ENCODE measurements at places on chromosomes 6 and 20.

- no peak for DNase-seq
Observed at GRCh38 chr20:34324541-34324940, 21.4 kb upstream of the AHCY start.

- DNase-seq = no peak
Observed at GRCh38 chr20:48406498-48406897, 421.3 kb downstream of the PREX1 start.

- DNase-seq = no peak
Observed at GRCh38 chr6:22784601-22785410, 215.4 kb downstream of the HDGFL1 start.

DNA sequence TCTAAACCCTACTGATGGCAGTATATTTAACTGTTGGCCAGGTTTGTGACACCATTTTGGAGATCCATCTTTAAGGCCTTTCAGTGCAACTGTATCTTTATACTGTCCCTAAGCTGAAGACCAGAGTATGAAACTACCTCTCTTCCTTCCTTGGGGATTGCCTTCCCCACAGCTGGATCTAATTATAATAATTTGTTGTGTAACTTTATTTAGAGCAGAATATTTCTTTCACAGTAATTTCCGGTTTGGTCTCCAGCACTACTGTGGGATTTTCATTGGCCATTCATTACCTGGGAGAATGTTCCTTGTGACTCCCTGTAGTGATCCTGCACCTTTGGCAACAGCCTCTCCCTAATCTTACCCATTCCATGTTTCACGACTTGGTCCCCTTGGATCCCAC lies 75.2 kb downstream of the AKAP7 start:
- DNase-seq = no peak

- DNase-seq = no peak
Observed at GRCh38 chr6:132814716-132815570, 574 bp downstream of the RPS12 start.

GRCh38 chr6:34129753-34130152 lies 16.1 kb downstream of the GRM4 start:
- no peak for DNase-seq

- no peak for DNase-seq
Observed at GRCh38 chr6:25301362-25301761, 22.2 kb downstream of the CARMIL1 start.

DNA sequence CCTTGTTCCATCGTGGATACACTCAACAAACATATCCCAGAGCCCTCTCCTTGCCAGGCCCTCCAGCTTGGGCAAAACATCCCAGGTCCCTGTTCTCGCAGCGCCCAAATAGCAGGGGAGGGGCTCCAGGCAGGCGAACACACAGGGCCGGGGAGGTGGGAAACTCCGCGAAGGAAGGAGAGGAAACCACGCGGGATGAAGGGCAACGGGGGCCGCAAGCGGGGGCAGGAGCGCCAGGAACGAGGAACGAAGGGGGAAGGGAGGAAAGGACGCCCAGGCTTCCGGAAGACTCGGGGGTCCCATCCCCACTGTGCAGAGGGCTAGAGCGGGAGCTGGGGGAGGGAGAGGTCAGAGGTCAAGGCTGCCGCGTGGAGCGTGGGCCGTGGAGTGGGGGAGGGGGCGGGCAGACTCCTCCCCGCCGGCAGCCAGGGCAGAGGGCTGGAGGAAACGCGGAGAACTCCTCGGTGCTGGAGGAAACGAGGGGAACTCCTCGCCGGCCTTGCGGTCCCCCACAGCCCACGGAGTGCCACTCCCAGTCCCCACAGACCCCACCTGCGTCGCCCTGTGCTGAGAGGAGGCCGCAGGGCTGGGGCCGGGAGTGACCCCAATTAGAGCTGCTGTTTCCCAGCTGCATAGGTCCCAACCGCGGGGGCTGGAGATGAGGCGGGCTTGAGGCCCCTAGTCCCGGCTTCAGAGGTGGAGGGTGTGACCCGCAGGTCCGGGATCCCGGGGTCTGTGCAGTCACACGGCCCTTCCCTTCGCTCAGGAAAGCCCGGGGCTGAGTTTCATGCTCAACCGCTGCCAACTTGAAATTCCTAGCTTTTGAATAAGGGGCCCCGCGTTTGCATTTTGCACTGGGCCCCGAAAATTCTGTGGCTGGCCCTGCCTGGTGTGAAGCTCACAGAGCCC lies 1.2 kb upstream of the RBM38 start:
- no peak for DNase-seq
